Epithelial cell of esophagus (primary cell): ENCODE measurements at places on chromosomes 3 and 15.
A peak's percentile ranks its signal among the peaks of the same experiment; 100 is the strongest.

GRCh38 chr15:71330638-71331162, 215.4 kb downstream of the THSD4 start:
- DNase-seq, result no peak

DNA sequence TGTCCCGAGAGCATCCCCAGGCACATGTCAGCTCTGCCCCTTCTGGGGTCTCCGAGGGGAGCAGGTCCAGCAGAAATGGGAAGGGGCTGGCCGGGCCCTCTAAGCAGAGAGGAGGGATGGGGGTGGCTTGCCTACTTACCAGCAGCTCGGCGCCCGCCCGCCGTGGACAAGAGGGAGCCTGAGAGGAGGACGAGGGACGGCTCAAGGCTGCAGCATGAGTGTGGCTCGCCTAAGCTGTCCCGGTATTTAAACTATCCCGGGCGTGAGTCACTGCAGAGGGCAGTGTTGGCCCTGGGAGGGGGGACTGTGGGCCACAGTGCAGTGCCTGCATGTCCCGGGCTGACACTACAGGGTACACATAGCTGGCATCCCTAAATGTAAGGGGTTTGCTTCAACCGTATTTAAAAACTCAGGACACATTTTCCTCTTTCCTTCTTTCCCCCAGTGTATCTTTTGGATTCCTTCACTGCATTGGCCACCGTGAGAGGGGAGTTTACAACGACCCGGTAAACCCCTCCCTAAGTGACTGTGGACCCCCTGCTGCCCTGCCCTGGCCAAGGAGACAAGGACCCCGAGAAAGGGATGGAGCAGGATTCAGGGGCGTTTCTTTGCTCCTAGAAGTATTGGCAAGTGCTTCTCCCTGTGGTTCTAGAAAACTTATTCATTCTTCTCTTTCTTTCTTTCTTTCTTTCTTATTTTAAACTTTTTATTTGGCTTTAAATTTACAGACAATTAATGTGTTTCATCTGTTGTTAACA, at the start of gene LRRC15:
LRRC15 (minus strand) TSS at position 222 of the 758 bp plus-strand sequence. CDS start 8,700 bp downstream, outside the sequence.
- DNase-seq, result peak; percentile 44

DNA sequence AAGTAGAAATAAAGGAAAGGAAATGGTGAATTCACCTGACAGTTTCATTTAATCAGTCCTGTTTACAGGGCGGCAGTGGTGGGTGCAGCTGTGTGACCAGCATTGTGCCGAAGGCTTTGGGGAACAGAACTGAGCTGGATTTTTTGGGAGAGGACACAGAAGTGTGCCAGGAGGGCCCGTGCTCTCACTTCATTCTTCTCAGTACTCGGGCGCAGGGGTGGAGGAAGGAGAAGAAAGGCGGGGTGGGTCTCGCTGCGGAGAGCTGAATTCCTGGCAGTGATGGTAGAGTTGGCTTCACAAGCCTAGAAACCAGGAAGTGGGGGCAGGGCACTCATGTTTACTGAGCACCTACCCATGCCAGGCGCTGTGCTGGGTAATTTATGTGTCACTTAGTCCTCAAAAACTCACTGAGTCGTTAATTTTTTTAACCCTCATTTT, 64.6 kb downstream of the CRTC3 start:
- DNase-seq, result peak; percentile 73

GRCh38 chr3:191379446-191379845, 49.1 kb upstream of the UTS2B start:
- DNase-seq, result no peak

- DNase-seq, result no peak
Observed at GRCh38 chr3:175836617-175837016, 977.5 kb downstream of the NAALADL2 start.

DNA sequence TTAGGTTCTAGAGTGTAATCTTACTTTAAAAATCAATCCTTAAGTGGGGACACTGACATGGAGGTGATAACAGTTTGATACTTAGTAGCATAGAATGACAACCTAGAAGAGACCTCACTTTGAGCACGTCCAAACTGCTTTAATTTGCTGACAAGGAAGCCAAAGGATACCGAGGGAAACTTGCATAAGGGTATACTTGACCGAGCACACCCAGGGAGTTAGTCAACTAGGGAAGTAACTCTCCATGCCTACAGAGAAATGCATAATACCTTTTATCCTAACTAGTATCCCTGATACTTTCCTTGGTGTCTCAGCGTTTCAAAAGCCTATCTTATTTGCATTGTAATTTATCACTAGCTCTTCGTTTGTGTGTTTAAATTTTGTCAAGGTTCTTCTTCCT, 5.5 kb upstream of the TPRG1 start:
- DNase-seq, result peak; percentile 36

DNA sequence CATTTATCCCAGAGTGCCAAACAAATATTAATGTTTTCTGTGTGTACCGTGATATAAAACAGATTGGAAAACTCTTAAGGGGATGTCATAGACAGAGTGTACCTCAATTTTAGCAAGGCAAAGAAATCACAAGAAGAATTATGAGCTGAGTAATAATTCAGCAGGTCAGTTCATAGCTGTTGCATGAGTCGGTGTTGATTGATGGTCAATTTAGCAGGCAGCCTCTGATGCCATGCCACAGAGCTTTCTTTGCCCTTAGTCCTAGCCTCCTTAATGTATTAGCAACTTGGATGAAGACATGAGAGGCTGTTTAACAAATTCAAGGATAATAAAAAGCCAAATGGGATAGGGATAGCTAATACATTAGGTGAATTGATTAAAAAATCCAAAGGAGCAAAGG, 6.8 kb downstream of the SLC35A5 start:
- peak; percentile 72 for DNase-seq

GRCh38 chr15:78619022-78619950, 1.5 kb downstream of the CHRNA3 start:
- DNase-seq, result no peak

- DNase-seq, result no peak
Observed at GRCh38 chr3:66910266-66911055, 87.6 kb upstream of the KBTBD8 start.

DNA sequence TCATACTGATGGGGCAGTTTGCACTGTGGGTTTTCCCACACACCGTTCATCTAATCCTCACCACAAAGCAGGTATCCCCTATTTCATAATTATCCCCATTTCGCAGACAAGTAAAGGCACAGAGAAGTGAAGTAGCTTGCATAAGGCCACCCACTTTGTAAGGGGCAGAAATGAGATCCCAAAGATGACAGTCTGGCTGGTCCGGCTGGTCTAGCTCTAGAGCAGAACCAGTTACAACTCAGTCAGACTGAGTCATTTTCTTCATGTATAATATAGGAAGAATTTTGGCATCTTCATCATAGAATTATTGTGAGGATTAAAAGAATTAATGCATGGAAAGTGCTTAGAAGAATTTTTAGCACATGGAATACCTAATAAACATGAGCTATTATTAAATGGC, 10.6 kb downstream of the RBP1 start:
- peak; percentile 84 for DNase-seq

GRCh38 chr15:70245932-70246622, 148.4 kb upstream of the TLE3 start:
- peak; percentile 60 for DNase-seq

DNA sequence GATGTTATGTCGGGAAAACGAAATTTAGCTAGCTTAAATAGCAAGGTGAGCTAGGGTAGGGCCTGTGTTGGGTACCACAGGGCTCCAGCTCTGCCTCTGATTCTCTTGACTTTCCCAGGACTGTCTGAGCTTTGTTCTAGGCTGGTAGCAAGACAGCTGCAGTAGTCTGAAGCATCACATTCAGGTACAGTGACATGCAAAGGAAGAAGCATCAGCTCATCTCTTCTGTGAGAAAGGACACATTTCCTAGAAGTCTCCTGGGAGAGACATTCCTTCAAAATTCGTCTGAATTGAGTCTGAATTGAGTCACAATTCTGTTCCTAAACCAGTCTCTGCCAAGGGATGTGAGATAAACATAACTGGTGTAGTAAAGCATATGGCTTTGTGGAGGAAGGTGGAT, 8.5 kb upstream of the UBXN7 start:
- no peak for DNase-seq

- peak; percentile 80 for DNase-seq
Observed at GRCh38 chr3:156728267-156728985, 54.0 kb downstream of the TIPARP start.

DNA sequence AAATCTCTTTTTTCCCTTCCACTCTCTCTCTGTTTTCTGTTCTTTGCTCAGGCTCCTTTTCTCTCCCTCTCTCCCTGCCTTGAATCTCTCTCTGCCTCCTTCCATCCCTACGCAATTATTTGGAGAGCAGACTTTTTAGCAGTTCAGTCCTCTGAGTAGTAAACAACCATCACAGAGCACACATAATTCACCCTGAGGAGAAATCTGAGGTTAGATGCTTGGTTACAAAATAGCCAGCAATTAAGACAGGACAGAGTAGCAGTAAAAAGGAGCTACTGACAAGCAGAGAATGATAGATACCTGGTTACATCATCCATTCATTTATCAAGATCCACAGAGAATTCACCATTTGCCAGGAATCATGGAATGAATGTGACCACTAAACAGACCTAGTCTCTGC, 25.5 kb downstream of the SLC9A9 start:
- no peak for DNase-seq

- DNase-seq, result peak; percentile 94
Observed at GRCh38 chr3:182609575-182610156, 183.6 kb upstream of the ATP11B start.

DNA sequence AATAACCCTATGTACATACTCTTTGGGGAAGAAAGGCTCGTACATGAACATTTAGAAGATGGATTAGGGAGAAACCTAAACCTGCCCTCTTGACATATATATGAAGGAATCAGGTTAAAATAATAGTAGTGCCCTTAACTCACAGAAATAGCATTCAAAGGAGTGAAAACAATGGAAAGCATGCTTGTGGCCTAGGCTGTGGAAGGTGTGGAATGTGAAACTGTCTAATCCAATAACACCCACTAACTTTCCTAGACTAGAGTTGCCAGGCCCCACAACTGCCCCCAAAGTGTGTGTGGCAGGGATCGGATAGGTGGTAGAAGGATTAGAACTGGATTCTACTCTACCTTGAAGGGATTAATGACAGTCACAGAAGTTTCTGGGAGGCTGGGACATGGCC, 317.4 kb upstream of the LRRFIP2 start:
- no peak for DNase-seq

DNA sequence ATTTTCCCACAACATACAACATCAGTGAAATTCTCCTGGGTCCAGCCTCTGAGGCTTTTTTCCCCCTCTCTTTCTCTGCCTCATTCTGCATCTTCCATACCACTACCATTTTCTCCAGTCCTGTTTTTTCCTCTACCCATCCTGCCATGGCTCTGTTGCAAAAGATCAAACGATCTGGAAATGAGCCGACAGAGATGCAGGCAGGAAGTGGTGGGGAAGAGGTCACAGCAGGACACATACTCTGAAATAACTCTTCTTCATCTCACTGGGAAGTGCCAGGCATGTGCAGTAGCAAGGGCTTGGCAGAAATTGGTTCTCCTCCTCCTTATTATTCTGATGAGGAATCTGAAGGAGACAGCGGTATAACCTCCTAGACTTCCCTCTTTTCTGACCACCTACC, 114.3 kb downstream of the CORO2B start:
- DNase-seq, result no peak

- no peak for DNase-seq
Observed at GRCh38 chr3:75687323-75687722, 23.2 kb downstream of the FRG2C start.

DNA sequence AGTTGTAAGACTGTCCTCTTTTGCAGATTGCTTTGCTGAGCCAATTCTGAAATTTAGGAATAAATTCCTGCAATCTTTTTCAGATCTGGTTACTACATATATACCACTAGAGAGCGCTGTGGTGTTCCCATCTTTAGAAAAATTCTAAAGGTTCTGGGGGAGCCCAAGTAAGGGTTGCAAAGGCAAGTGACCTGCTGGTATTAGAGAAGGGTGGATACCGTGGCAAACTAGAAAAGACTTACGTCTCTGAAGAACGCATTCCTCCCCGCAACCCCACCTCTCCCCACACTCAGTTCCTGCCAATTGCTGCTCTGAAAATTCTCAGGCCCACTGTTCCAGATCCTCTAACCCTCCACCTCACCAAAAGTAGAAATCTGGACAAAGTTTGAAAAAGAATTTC, 48.5 kb downstream of the EFHB start:
- peak; percentile 48 for DNase-seq

DNA sequence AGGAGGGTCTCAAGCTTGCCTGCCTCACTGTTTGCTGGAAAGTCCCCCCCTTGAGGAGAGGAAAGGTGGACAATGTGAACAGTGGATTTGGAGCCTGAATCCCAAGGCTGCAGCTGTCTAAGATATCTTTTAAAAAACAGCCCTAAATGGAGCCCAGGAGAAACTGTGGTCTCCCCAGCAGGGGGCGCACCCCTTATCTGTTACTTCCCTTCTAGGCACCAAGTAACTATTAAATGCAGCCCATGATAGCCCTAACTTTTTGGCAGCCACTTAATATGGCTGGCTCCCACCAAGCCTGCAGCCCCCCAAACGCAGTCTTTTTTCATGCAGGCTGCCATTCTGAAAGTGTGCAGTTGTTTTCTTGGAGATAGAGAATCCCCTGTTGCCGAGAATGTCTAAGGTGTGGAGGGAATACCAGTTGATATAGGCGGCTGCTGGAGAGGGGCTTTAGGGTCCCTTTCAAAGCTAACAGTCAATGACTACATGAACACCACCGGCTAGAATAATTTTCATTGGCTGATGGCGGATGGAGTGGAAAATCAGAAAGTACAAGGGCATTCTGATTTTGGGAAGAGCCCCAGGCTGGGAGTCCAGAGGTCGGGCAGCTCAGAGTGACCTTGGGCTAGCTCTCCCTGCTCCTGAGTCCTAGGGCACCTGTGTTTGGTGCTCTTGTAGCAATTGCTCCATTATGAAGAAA, 1.3 kb downstream of the RHCG start:
- DNase-seq, result peak; percentile 51

DNA sequence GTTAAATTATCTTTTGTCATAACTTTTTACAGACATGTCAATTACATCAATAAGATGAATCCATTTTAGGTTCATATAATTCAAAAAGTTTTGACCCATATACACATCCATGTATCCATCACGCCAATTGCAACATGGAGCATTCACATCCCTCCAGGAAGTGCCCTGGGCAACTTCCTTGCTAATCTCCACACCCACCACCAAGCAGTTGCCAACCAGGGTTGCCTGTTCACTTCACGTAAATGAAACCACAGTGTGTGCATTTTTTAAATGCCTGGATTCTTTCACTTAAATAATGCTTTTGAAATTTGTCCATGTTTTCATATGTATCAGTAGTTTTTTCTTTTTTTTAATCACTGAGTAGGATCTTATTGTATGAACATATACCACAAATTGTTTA, 40.7 kb upstream of the LYZL4 start:
- peak; percentile 72 for DNase-seq

DNA sequence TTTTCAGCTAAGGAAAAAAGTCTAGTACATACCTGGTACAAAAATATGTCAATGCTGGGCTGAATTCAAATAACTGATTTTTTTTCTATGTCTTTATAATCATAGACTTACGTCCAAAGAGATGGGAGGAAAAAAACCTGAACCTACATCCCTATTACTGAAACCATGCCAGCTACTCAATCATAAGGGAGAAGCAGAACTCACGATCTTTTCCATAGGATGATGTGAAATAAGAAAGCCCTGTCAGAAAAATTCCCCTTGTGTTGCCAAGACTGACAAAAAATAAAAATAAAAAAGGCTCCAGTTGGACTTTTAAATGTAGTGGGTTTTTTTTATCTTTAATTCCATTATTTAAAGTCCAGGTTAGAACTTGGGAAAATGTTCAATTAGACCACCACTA, 3.3 kb downstream of the MSL2 start:
- no peak for DNase-seq
